ENCODE measurements at places on chromosomes 11 and 22. TPM values are rescaled to one million over a fixed set of nuclear protein-coding genes. Genes with fewer than 3 reads are reported as not detected.
A peak's percentile ranks its signal among the peaks of the same experiment; 100 is the strongest.

DNA sequence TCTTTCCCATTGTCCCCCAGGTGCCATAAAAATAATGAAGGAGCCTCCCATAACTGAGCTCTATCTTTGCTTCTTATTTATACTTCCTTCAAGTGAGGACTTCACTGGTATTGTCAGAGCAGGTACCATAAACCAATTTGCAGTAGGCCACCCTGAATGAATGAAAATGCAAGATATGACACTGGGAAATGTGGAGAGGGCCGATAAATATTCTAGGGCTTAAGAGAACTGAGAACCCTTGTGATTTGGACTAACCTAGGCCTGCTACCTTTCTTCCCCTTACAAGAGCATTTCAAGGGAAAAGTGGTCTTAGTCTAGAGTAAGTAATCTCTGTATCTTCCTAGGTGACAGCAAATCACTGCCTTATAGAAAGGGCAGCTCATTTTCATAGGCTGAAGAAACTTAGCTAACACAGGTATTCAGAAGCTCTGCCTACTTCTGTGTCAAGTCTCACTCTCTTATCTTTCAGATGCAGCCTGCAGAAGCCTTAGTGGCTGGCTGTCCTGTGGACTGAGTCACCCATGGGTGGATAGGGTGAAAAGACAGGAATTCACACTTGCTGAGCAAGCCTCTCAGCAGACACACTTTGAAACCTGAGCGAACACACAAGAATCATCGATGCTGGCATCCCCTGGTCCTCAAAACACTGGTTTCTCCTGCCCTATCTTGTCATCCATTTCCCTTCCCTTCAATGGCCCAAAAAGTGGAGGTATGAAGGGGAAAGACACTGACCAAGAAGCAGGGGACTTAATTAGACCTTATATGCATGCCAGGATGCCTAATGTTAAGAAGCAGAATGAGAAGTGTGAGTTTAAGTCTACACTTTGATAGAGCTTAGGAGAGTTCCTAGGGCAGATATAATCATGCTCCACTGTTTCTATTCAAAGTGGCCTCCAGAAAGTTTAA, 15.2 kb downstream of the NRIP3 start:
- no peak for DNase-seq

DNA sequence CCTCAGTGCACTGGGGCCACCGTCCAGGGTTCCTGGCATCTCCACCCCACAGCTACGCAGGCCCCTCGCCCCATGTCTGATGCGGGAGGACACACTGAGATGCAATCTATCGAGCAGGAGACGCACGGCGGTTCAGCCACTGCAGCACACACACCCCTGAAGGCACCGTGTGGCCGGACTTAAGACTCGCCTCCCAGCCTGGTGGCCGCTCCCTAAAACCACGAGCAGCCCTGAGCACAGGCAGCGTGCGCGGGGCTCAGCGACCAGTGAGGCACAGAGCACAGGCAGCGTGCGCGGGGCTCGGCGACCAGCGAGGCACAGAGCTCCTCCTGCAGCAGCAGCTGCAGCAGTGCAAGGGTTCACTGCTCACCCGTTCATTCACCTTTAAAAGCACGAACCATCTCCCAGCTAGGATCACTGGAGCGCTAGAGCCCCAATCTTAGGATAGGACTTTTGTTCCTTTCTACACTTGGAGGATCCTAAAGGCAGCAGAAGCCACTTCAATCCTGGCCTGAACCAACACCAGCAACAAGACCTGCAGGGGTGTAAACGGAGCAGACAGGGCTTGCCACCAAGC, 31.4 kb downstream of the TOLLIP start:
- no peak for DNase-seq

DNA sequence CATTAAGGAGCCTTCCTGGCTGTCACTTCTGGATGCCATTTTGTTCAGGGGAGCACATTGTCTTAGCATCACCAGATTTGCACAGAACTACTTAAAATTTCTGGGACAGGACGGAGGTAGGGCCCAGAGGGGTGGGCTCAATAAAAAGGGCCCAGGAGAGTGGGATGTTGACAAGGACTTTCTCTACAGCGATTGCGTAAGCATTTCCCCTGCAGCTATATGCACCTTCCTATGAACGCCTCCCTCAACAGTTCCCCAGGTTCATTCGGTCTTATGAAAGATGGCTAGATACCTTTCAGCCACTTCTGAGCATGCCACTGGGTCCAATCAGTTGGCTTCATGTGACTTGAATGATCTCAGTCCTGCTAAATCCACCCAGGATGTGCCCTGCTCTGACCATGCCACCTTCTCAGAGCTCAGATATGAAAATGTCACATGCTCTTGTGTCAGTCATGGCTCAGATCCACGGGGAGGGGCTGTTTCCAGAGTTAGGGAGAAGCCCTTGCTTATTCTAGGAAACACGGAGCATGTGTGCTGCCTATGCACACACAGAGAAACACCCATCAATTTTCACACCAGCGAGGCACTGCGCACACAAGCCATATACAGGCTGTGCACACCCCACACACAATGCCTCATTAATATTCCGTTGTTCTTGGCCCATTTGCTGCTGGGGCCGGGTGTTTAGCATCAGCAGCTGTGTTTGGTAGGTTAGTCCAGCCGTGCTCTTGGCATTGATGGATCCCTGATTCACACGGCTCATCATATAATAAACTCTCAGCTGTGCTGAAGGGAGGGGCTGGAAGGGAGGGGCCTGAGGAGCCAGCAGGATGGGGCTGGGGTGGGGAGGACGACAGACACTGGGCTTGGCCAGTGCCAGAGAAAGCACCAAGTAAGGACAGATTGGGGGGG, 52.5 kb upstream of the NNMT start:
- peak; percentile 49 for DNase-seq

- no peak for DNase-seq
These were observed 29.6 kb downstream of the MARK2 start for GRCh38 chr11:63868399-63869064.

The FAM111B gene
- total RNA-seq = 2.9 TPM

The PATE2 gene
- 0.82 TPM for total RNA-seq
